ENCODE measurements at places on chromosomes 13 and 19.

DNA sequence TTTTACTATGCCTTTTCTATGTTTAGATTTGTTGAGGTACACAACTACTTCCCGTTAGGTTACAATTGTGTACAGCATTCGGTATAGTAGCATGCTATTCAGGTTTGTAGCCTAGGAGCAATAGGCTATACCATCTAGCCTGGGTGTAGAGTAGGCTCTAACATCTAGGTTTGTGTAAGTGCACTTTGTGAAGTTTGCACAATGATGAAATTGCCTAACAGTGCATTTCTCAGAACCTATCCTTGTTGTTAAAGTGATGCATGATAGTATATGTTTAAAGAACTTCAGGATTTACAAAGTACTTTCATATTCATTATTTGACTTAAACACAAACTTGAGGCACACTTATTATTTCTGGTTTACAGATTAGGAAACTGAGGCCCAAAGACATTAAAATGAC, 11.5 kb upstream of the SERPINE3 start:
- DNase-seq, result no peak

- DNase-seq, result no peak
These were observed 1.2 kb downstream of the TBC1D4 start for GRCh38 chr13:75480671-75481175.

- no peak for DNase-seq
These were observed 34.3 kb upstream of the MEDAG start for GRCh38 chr13:30871588-30872275.

- no peak for DNase-seq
These were observed 44.2 kb upstream of the SLAIN1 start for GRCh38 chr13:77653301-77653700.

GRCh38 chr13:33379608-33380007, 94.1 kb upstream of the STARD13 start:
- no peak for DNase-seq

DNA sequence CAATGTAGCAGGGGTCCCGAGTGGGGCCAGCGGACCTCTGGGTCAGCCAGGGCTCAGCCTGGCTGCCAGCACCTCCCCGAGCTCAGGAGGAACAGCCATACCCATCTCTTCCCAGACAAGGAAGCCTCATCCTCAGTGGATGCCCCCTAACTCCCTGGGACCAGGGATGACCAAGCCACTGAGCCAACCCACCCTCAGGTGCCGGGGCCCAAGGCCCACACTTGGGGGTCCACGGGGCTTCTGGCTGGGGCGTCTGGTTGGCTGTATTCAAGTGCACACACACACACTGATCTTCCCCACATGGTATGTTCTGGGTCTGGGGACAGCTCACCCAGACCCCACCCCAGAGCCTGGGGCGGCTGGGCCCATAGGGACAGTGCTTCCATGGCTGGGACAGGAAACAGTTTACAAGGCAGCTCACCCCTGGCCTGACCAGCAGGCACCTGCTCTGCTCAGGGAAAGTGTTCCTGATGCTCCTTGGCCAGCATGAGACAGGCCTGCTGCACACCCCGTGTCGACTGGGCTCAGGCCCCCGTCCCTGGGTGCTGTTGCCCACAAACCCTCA, 7.7 kb downstream of the RAB11B start:
- no peak for DNase-seq

Measured in CD4-positive, alpha-beta T cell (primary cell).